ENCODE measurements at places on chromosomes 4 and X. TPM values are rescaled to one million over a fixed set of nuclear protein-coding genes. Genes with fewer than 3 reads are reported as not detected.

DNA sequence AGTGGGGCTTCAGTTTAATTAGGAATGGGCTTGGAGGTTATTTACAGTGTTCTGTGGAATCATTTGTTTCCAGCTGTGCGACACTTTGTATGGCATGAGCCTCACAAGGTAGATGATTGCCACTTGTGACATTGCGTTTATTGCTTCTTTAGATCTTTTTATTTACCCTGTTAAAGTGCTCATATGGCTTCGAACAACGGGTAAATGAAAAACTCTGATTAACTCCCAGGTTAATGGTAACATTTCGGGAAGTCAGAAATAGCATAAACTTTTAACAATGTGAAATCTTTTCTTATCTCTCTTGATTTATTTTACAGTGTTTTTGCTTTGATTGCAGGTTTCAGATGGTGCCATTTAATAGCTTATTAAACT, 494.3 kb downstream of the IDS start:
- DNase-seq: no peak

DNA sequence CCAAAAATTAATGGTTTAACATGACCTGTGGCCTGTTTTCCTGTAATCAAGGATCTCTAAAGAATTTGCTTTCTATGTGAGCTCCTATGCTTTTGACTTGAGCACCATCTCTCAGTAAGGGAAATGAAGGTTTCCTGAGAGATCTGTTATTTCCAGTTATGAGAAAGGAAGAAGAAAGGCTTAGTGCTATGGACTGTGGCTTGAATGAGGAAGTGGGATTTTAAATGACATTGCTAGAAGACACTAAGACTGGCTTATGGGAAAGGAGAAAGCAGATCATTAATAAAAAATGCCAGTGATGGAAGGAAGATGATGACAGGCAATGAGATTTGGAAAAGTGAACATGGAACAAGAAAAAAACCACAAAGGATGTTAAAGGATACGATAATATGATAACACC, 285.4 kb downstream of the OPHN1 start:
- DNase-seq: no peak

GRCh38 chrX:56738670-56739069, 9.6 kb downstream of the NBDY start:
- no peak for DNase-seq

- DNase-seq: no peak
These were observed 41.0 kb downstream of the FGFBP1 start for GRCh38 chr4:15897577-15897976.

GRCh38 chr4:144649646-144650045, 3.7 kb downstream of the HHIP start:
- no peak for DNase-seq

DNA sequence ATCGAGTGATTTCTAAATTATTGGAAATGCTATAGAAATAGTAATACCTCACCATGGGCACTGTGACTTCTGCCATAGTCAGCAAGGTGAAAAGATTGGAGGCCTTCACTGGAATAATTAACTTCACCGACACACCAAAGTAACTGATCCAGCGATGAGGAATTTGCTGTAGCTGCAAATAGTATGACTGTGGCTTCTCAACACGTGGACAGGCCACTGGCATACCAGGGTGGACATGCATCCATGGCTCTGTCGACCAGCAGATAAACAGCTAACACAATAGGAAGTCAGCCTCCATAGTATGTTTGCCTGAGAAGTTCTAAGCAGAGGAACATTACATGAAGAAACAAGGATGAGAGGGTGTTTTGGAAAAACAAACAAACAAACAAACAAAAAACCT, 10.9 kb upstream of the FAT4 start:
- DNase-seq: no peak

- no peak for DNase-seq
These were observed 138.0 kb downstream of the NSUN7 start for GRCh38 chr4:40887764-40888131.

Gene SRPK3
- 0.30 TPM for total RNA-seq

Gene PRR32
- not detected for total RNA-seq

Gene CCKAR
- total RNA-seq: not detected

GRCh38 chr4:79695848-79696247, 287.8 kb upstream of the GK2 start:
- DNase-seq: no peak

GRCh38 chrX:30663322-30663721, 10.1 kb downstream of the GK start:
- DNase-seq: no peak

GRCh38 chrX:16075087-16075486, 48.3 kb upstream of the GRPR start:
- no peak for DNase-seq

DNA sequence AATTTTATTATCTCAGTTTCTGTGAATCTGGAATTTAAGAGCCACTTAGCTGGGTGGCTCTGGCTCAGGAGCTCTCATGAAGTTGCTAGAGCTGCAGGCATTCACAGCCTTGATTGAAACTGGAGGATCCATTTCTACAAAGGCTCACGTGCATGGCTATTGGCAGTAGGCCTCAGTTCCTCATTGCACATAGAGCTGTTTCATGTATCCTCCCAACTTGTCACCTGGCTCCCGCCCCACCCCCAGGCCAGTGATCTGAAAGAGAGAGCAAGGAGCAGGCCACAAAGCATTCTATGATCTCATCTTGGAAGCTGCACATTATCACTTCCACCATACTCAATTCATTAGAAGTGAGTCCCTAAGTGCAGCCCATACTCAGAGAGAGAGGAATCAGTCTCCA, 18.5 kb upstream of the AP1AR start:
- no peak for DNase-seq

DNA sequence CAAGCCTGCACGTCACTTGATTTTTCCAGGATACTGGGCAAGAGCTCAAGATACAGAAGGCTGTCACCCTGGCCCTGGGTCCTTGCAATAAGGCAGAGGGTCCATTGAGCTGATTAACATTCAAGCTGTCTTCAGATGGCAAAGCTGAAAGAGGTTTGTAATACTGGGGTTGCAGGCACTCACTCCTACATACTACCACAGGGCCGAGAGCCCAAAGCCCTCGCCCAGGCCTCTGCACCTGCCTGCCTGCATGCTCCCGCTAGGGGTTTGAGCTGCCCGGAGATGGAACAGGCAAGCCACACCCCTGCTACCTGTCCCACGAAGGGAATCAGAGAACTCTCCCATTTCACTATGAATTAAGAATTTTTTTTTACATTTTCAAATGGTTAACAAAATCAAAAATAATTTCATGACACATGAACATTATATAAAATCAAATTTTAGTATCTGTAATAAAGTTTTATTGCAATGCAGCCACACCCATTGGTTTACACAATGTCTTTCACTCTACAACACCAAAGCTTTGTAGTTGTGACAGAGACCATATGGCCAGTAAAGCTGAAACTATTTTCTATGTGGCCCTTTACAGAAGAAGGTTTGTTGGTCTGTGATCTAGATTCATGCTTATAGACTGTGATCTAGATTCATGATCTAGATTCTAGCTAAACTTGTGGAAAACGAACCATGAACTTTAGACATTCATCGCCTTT, 530.4 kb upstream of the IGFBP7 start:
- DNase-seq: no peak

GRCh38 chrX:68868316-68868715, 39.5 kb downstream of the EFNB1 start:
- DNase-seq: no peak

DNA sequence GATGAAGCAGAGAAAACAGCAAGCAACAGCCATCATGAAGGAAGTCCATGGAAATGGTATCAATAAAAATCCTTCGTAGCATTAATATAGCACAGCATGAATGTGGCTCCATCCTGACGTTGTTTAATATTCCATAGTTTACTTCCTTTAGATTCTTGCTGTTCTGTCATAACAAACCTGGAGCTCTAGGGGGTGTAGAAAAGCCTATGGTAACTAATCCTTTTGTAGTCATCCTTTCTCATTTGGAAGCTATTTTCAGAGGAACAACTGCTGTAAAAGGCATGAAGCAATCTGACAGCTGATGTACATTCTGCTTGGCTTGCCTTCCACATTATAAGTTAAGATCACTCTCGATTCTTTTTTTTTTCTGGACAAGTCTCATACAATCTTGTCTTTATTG, 914 bp downstream of the MYOZ2 start:
- DNase-seq: no peak

Gene EGFL6
- not detected for total RNA-seq

DNA sequence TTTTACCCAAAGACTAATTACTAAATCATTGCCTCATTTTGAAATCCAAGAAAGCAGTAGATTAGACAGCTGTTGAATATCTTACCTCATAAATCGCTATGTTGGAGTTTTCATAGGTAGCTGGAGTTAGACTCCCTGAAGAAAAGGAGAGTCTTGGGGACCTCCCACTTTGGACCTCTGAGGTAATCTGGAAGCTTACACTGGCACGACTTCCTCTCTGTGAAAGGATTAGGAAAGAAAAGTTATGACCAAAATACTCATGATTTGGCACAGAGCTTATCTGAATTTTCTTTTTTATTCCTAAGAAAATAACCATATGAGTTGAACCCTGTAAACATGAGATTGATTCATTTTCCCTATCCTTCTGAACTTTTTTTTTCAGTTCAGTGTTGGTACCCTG, 40.6 kb downstream of the GUCY2F start:
- no peak for DNase-seq

DNA sequence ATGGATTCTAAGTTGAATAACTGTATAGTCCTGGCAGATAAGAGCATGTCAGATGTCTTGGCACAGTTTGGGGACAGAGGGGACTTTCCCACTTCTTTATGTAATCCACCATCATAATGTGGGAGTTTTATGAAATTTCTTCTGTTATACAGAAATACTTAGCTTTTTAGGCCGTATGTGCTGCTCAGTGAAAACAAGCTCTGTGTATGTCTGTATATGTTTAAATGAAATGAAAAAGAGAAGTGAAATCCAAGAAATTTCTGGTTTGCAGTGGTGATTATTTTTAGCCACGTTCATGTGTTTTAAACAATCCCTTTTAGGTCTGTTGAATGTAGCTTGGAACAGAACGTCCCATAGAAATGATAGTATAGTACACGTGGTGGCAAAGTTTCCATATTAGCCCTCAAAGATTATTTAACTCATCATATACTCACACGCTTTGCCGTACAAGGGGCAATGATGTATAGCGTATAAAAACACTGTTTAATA, 41.0 kb downstream of the GAB1 start:
- no peak for DNase-seq

DNA sequence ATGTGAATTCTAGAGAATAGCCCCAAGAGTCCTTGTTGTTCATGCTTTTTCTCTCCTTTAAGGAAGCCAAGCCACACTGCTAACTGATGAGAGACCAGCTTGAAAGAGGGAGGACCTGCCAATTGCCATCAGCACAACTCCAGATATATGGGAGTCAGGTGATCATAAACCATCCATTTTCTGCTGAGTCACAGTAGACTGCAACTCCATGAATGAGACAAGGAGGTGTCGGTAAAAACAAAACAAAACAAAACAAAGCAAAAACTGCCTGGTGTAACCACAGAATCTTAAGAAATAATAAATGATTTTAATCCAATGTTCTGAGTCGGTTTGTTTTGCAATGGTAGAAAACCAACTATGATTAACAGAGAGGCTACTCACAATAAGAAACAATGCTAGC, 837.3 kb downstream of the PCDH7 start:
- no peak for DNase-seq

GRCh38 chrX:133401536-133401935, 13.8 kb downstream of the GPC4 start:
- DNase-seq: no peak

Measured in neural crest cell (in vitro differentiated cells).